ENCODE measurements at places on chromosomes 16 and 17.
A peak's percentile ranks its signal among the peaks of the same experiment; 100 is the strongest.

- no peak for DNase-seq
Observed at GRCh38 chr17:76697702-76698465, 12.9 kb downstream of the MXRA7 start.

DNA sequence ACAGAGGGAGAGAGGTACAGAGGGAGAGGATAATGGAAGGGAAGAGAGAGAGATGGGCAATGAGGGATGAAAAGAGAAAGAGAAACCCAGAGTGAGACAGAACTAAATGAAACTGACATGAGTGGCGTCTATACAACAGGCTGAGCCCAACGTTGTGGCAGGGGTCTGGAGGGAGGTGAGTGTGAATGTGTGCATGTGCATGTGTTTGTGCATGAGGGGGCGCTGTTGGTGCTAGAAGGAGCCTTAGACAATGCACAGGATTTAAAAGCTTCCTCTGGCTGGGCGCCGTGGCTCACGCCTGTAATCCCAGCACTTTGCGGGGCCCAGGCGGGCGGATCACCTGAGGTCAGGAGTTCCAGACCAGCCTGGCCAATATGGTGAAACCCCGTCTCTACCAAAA lies 454.8 kb upstream of the CDH11 start:
- no peak for DNase-seq

DNA sequence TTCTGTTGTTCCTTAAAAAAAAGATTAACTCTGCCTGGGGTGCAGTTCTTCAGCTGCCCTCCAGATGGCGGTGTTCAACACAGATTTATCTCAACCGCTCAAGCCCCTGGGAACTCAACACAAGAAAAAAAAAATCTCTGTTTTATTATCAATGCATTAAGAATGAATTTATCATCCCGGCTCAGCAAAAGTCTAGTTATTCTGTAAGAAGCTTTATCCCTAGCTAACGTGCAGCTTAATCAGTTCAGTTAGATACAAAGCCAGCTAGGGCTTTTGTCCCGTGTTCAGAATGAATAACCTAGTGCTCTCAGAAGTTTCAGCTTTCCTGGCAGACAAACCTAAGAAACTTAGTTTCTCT lies 475.9 kb upstream of the CCL2 start:
- peak; percentile 80 for DNase-seq

GRCh38 chr17:34356194-34356593 lies at the start of gene CCL13:
CCL13 (plus strand) TSS chr17:34356480; CDS start chr17:34356527, 47 bp downstream.
- DNase-seq, result no peak

DNA sequence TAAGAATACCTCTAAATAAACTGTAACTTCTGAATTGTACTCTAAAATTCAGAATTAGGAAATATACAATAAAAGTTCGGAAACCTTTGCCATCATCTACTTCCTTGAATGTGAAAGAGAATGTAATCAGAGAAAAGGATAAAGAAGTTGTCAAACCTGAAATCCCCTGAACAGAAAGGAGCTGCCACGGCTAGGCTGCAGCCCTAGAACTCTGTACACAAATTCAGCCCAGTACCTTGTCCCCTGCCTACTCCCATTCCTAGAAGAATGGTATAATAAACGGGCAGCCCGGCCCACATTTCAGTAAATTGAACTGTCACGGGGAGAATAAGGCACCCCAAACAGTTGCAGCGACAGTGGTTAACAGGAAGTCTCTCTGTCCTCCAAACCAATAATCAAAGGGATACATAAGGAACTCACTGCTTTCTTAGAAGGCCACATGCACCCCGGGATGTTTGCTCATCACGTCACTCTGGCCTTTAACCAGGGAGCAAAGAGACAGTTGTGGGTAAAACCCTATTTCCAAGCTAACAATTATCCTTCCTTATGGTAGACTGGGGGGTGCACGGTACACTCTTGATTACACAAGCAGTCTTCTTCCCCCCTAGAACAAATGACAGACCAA lies 24.3 kb upstream of the RFFL start:
- DNase-seq, result peak; percentile 55

- peak; percentile 88 for DNase-seq
Observed at GRCh38 chr17:38867179-38867967, 2.5 kb upstream of the LASP1 start.

- no peak for DNase-seq
Observed at GRCh38 chr16:4690946-4691665, 2.3 kb upstream of the NUDT16L1 start.

- no peak for DNase-seq
Observed at GRCh38 chr16:78200623-78201096, 101.2 kb downstream of the WWOX start.

- no peak for DNase-seq
Observed at GRCh38 chr17:427891-428290, 75.3 kb upstream of the RPH3AL start.

- DNase-seq, result no peak
Observed at GRCh38 chr17:49146620-49147306, 14.2 kb downstream of the B4GALNT2 start.

DNA sequence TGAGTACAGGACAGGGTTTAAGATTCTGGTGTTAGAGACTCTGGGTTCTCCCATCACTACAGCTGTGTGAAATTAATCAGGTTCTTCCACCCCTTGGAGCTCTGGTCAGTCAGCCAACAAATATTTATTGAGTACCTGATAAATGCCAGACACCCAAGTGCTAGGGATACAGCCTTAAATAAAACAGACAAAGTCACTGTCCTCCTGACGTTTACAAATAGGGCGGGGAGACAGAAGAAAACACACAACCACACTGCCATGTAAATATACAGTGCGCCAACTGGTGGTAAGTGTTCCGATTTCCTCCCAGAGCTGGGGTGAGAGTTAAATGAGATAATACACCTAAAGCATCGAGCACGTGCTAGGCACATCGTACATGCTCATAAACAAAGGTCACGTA lies 121.0 kb downstream of the COPRS start:
- no peak for DNase-seq

- DNase-seq, result no peak
Observed at GRCh38 chr17:79617740-79618382, 7.0 kb upstream of the RBFOX3 start.

DNA sequence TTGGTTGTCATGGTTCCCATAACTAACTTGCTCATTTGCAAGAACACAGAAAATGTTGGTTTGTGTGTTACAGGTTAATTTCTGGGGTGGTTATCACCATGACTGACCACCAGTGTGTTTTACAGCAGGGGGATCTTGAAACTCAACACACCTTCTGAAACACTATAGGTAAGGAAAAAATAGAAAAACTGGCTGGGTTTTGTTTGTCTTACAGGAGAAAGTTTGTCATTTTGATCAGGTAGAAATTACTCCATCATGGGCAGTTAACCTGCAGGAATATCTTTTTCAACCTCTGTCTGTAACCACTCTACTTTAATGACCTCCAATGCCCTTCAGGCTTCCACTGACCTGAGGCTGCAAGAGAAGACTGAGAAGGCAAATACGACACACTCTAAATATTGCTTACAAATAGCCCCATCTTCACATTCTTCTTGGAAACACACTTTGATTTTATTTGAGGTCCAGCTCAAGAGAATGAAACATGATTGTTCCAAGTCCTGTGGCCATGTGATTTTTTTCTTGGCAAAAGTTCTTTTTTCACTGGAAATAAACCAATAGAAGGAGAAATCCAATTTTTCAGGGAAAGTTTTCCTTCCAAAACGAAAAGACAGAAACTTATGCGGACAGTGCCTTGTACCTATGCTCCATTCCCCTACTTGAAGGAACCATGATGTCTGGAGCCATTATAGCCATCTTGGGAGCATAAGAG lies 428.7 kb upstream of the SALL1 start:
- no peak for DNase-seq

DNA sequence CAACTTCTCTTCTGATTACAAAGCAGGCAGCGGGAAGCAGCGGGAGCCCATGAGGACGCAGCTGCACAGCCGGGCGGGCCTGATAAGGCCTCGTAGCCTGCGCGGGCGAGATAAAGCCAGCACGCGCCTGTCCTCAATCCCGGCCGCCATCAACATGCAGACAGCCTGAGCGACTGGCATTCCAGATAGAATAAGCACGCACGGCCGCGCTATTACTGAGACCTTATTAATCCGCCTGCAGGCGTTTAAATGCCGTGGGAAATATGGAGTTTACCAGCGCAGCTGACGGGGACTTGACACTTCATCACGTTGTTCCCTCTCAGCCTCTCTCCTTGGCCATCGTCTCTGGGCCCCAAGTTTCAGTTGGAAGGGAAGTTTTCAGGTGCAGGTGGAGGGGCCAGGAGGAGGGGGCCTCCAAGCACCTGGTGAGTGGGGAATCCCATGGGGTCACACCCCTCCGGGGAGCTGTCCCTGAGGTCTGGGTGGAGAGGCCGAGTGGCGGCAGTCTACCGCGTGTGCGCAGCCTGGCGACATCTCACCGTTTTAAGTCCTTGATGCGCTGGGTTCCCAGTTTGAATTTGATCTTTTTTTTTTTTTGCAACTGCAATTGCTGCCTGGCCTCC lies 27.3 kb upstream of the CBFA2T3 start:
- peak; percentile 87 for DNase-seq

- DNase-seq, result no peak
Observed at GRCh38 chr16:76784530-76784929, 406.5 kb upstream of the MON1B start.

All from KBM-7 (cell line).